ENCODE measurements at places on chromosomes 13 and 19.

DNA sequence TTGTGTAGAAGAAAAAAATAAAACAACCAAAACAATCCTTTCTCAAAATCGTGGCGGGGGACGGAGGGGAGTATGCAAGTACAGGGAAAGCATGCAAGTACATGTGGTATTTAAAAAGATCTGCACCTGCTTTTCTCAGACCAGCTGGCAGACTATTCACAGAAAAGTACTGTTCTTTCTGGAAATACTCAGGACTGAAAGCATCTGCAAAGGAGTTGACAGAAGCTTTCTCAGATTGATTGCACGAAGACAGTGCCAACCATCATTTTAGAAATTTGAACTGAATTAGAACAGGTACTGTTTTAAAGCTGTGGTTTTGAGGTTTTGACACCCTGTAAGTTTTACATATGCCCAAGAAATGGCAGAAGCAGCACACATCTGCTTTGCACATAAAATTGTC is 19.8 kb upstream of the PCDH8 start:
- no peak for DNase-seq

- DNase-seq, result no peak
Measured at GRCh38 chr13:113930671-113931637, 42.9 kb downstream of the C13orf46 start.

DNA sequence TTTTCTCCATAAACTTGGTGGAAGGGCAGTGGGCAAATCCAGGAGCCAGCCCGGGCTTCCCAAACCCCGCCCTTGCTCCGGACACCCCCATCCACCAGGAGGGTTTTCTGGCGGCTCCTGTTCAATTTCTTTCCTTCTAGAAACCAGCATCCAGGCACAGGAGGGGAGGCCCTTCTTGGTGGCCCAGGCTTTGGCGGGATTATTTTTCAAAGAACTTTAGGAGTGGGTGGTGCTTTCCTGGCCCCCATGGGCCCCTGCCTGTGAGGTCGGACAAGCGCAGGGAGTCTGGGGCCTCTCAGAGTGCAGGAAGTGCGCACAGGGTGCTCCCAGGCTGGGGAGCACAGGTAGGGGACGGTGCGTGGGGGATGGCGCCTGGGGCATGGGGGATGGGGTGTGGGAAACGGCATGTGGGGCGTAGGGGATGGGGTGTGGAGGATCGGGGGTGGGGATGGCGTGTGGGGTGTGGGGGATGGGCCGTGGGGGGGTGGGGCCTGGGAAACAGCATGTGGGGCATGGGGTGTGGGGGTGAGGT is 396 bp downstream of the F7 start:
- DNase-seq, result no peak

- DNase-seq, result no peak
Measured at GRCh38 chr13:35789335-35790165, 313.1 kb upstream of the MAB21L1 start.

DNA sequence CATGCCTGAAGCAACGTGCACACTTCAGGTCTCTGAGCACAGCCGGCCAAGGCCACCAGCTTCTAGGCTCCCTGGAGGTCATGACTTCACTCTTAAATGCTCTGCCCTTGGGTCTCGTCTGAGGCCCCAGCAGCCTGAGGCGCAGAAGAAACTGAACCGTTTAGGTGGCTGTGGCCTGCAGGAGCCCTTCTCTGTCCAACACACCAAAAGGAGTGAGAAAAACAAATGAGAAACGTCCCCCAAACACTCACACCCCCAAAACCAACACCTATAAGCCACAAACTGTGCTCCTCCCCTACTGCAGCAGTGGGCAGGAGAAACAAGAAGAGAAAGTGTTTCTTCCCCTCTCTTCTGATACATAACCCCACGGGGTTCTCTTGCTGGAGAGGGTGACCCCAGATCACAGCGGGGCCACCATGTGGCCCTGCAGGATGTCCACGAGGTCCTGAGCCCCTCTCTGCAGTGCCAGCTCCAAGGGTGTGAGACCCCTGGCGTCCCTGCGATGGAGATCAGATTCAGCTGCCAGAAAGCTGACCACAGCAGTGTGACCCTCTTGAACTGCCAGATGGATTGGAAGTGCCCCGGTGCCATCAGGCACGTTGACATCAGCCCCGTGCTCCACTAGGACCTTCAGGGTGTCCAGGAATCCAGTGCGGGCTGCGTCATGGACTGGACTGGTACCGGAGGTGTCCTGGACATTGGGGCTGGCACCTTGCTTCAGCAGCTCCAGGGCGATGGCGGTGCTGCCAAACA is 1.0 kb upstream of the KRI1 start:
- DNase-seq, result no peak

DNA sequence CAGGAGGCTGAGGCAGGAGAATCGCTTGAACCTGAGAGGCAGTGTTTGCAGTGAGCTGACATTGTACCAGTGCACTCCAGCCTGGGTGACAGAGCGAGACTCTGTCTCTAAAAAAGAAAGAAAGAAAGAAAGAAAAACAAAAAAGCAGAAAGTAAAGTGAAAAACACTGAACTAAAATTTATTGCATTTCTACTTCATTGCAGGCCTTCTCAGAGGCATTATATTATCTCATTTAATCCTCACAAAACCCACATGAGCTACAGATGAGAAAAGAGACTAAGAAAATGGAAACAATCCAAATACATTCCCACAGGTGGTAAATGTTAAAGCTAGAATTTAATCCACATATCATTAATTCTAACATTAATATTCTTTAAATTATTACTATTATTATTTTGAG is 147.2 kb upstream of the FREM2 start:
- no peak for DNase-seq

GRCh38 chr13:65915195-65915594 is 1314.9 kb downstream of the PCDH9 start:
- no peak for DNase-seq

DNA sequence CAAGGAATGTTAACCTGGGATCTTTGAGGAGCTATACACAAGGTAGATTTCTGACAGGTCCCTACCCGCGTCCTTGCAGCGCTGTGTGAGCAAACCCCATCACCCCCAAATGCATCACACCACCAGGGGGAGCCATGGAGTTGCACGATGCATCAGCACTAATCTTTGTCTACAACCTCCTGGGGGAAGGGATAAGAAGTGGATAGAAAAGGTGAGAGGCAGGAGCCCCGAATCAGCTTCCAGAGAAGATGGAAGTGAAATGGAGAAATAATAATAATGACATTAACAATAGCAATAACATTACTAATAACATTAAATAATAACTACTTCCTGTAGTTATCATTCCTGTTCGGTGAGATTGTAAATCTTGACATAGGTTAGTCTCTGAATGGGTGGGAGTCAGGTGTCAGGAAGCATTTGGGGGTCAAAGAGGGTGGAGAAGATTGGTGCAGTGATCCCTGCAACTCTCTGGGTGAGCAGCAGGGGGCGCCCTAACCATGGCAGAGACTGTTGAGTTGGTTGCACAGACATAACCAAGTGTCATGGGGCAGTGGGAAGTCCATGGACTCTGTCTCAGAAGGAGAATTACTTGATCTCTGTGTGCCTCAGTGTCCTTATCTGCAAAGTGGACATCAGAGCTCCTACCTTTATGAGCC is 16.5 kb downstream of the SIGLEC7 start:
- DNase-seq, result peak; percentile 33

- DNase-seq, result no peak
Measured at GRCh38 chr13:40503966-40504591, 162.4 kb downstream of the FOXO1 start.

GRCh38 chr13:48965736-48966135 is 10.0 kb upstream of the FNDC3A start:
- DNase-seq, result no peak

GRCh38 chr19:39996218-39996810 is 546 bp upstream of the ZNF546 start:
- no peak for DNase-seq

- no peak for DNase-seq
Measured at GRCh38 chr13:95124959-95125358, 176.3 kb downstream of the ABCC4 start.

DNA sequence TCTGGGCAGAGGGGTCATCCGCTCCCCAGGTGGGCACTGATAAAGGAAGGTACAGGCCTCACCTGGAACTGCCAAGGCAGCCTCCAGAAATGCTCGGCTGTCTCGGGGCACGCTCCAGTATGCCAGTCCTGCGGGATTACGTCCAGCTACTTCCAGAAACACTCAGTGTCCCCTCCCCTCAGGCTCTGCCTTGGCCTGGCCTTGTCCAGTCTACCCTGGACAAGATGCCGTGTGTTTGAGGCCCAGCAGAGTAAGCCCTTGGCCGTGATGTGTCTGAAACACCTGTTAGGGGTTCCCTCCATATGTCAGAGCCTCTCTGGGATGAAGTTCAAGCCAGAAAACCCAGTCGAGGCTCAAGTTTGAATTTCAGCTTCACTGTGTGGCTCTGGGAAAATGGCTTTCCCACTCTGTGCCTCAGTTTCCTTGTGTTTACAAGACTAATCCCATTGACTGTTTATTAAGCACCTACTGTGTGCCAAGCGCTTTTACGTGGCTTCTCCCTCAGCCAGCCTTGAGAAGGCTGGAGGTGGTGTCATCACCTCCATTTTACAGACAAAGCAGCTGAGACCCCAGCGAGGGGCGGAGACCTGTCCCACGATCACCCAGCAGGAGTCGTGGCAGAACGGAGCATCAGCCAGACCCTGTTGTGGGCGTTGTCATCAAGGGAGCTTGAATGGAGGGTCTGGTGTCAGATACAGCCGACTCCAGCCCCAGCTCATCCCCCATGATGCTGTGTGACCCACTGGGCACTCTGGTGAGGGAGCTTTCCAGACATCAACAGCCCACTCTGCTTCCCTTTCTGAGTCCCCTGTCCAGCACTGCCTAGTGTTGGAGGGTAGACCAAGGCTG is 2.0 kb upstream of the PIK3R2 start:
- no peak for DNase-seq

GRCh38 chr13:26679411-26680122 is 81.0 kb downstream of the GPR12 start:
- DNase-seq, result no peak

GRCh38 chr13:98869408-98870090 is 108.3 kb downstream of the DOCK9 start:
- no peak for DNase-seq

DNA sequence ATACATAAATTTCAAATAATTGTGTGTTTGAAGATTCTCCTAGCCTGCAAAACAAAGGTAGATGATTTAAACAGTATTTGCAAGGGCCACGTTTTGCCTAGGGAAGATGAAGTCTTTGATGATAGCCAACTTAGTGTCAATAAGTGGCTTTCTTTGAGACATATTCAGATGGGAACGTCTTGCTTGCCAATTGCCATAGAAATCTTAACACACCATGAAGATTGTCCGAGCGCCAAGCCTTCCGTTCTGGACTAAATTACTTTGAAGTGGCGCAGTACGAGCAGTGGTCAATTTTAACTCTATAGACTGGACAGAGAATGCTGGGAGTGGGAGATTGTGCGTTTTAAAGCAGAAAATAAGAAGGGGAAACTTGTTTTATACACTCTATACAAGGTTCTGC is 9.9 kb downstream of the ZIC5 start:
- no peak for DNase-seq

- DNase-seq, result no peak
Measured at GRCh38 chr13:29180055-29180454, 359.9 kb downstream of the MTUS2 start.

DNA sequence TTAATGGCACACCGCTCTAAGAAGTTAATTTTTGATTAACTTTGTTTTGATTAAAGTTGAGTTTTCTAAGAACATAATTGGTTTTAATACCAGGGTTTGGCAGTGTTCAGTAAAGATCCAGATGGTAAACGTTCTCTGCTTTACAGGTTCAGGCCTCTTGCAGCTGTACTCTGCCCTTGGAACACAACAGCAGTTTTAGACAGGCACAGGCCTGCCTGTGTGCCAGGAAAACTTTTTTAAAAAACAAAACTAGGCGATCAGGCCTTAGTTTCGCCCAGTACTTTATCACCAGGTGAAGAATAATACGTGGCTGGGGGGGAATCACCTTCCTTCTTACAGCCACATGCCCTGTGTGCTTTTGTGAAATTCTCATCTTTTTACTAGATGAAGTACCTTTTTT is 38.0 kb upstream of the TEX29 start:
- DNase-seq, result no peak

- no peak for DNase-seq
Measured at GRCh38 chr13:35471706-35472322, 4.7 kb downstream of the MAB21L1 start.

DNA sequence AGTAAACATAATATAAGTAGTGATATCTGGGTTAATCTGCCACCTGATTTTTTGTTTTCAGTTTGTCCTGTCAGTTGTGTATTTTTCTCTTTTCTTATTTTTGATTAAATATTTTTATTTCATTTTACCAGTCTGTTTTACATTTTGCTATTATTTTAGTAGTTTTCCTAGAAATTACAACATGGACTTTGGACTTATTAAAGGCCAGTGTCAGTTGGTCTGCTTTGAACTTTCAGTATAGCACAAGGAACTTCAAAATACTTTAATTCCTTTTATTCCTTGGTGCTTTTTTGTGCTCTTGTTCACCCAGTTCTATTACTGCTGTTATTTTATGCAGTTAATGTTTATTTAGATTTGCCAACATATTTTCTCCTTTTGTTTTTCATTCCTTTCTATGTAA is 149.6 kb downstream of the PDS5B start:
- no peak for DNase-seq

GRCh38 chr19:16378291-16378889 is 53.8 kb downstream of the KLF2 start:
- DNase-seq, result no peak

DNA sequence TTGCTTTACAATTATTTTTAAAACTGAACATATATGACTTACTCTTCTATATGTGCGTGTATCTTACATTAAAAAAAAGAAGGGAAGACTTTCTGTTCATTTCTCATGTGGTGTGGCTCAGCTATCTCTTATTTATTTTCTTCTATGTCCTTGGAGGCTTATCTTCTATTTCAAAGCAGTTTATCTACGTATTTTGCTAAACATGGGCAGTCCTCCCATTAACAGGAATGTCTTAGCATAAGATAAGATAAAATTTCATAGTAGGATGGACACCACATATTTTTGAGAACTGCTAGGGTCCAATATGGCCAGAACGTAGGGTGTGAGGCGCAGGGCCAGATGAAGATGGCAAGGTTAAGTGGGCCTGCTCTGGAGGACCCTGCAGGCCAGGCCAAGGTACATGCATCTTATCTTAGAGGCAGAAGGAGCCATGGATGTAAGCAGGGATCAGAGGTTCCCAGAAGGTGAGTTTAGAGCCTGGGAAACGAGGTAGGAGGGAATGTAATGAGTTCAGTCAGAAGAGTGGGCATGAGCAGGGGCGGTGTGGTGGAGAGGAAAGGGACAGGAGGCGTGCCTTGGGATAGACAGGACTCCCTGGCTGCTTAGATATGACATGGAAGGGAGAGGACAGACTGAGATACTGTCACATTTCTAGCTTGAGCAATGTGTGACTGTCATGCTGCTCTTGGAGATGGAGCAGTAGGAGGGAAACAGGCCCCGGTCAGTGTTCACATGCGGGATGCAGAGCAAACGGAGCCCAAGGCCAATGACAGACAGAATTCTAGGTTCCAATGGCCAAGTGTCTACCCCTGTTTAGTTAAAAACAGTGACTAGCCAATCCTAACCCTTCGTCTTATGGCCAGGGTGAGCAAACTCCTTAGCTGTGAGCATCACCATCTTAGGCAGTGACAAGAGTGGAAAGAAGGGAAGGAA is 68.6 kb upstream of the MEDAG start:
- no peak for DNase-seq
